ENCODE measurements at places on chromosomes 2 and 18. TPM values are rescaled to one million over a fixed set of nuclear protein-coding genes. Genes with fewer than 3 reads are reported as not detected.

C1GALT1C1L gene
- 0.39 TPM for total RNA-seq

LBX2 gene
- total RNA-seq = 0.64 TPM

FAP gene
- total RNA-seq = 15.5 TPM

KIAA2012 gene
- not detected for total RNA-seq

COLEC12 gene
- 4.0 TPM for total RNA-seq

SPIRE1 gene
- 14.9 TPM for total RNA-seq

KCNG3 gene
- not detected for total RNA-seq
